Activated CD4-positive, alpha-beta T cell treated with anti-CD3 and anti-CD28 coated beads, Interleukin-2, amount 10 ng/mL, durations not matched to agents 24 days and 14 days (primary cell): ENCODE measurements at places on chromosomes 3 and 15. TPM values are rescaled to one million over a fixed set of nuclear protein-coding genes. Genes with fewer than 3 reads are reported as not detected.

Gene LRRC49
- not detected in 2 replicates for total RNA-seq

Gene PYGO1
- not detected in 2 replicates for total RNA-seq

Gene GOLGA8T
- total RNA-seq = not detected in 2 replicates

Gene NLGN1
- not detected in 2 replicates for total RNA-seq

Gene CPN2
- not detected in 2 replicates for total RNA-seq

Gene LYZL4
- not detected in 2 replicates for total RNA-seq

Gene CEMIP
- total RNA-seq = not detected in 2 replicates

GRCh38 chr3:67416703-67417102 is 237.7 kb downstream of the SUCLG2 start:
- no peak overlapping the region for H3K4me3 ChIP-seq
- DNase-seq = no peak

DNA sequence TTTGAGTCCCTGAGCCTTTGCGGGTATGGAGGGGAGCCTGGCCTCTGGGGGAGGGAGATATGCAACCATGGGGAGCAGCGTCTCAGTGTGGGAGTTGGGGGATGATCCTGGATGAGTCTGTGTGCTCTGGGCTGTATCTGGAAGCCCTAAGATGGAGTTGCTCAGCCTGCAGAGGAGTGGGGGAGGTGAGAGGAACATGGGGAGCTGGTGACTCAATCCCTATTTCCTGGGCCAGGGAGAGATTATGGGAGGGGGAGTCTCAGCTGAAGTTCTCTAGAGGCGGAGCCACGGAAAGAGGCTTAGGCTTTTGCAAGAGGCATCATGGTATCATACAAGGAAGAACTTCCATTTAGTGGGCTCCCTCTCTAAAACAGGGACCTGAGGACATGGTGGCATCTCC is 59.5 kb upstream of the TMEM115 start:
- no peaks in the 10 kb centered on the region for H3K36me3 ChIP-seq
- H3K27ac ChIP-seq = no peak overlapping the region
- no peak for DNase-seq
- no peak overlapping the region for H3K4me3 ChIP-seq
- H3K4me1 ChIP-seq = peaks cover 3% of the 10 kb centered on the region

DNA sequence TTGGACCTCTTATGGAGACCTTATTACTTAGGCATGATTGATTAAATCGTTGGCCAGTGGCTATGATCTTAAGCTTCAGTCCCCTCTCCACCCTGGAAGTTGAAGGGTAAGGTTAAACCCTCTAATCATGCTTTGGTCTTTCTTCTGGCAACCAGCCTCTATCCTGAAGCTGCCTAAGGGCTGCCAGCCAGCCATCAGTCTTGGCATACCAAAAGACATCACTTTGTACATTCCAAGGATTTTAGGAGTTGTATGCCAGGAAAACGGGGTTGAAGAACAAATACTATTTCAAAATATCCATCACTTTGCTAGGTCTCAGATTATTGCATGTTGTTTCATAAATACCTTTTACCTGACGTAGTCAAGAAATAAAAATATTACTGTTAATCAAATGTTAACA is 28.9 kb downstream of the UBE2E2 start:
- no peaks in the 10 kb centered on the region for H3K36me3 ChIP-seq
- H3K4me1 ChIP-seq = peaks cover 2% of the 10 kb centered on the region
- H3K27me3 ChIP-seq = no peaks in the 10 kb centered on the region
- DNase-seq = no peak
- H3K27ac ChIP-seq = no peak overlapping the region
- H3K4me3 ChIP-seq = no peak overlapping the region

DNA sequence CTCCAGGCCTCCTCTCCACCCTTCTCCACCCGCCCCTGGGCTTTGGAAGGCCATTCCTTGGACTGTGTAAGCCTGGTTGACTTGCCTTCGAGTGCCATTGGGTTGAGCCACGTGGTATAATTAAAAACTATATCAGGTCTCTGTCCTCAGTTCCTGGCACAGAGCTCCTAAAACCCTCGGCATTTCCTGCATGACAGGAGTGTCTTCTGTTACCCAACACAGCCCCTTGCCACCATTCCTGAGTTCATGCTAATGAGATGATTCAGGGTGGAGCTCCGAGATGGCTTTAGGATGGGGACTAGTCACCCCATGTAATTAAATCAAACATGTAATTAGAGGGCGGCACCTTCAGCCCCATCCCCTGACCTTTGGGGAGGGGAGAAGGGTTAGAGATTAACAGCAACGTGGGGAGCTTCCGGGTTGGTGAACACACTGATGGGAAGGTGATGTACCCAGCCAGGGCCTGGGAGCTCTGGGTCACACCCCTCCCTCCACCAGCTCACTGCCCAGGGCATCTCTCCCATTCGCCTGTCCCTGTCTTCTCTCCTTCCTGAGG is 256.4 kb downstream of the FAM43A start:
- no peak for DNase-seq
- H3K27me3 ChIP-seq = no peaks in the 10 kb centered on the region
- H3K4me3 ChIP-seq = no peak overlapping the region
- no peaks in the 10 kb centered on the region for H3K4me1 ChIP-seq

DNA sequence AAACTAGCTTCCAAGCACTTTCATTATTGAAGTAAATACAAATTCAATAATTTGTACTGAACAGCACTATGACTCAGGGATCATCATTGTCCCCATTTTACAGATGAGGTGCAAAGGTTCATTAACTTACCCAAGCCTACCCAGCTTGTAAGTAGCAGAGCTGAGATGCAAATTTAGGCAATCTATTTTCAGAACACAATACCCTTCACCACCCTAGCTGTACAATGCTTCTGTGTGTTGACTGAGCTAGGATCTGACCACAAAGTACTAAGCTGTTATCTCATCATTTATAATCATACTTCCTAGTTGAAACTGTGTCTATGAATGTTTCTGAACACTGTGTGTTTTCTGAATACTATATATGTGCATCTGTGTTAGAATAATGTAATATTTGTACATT is 3.2 kb upstream of the ILDR1 start:
- no peak overlapping the region for H3K4me3 ChIP-seq
- DNase-seq = peak; percentile 46
- H3K36me3 ChIP-seq = no peaks in the 10 kb centered on the region
- H3K4me1 ChIP-seq = peaks cover 14% of the 10 kb centered on the region
- H3K27ac ChIP-seq = no peak overlapping the region

- no peak overlapping the region for H3K27ac ChIP-seq
- peaks cover 6% of the 10 kb centered on the region for H3K27me3 ChIP-seq
- no peak overlapping the region for H3K4me3 ChIP-seq
- no peaks in the 10 kb centered on the region for H3K4me1 ChIP-seq
Measured at GRCh38 chr3:192685801-192686200, 41.5 kb downstream of the FGF12 start.

DNA sequence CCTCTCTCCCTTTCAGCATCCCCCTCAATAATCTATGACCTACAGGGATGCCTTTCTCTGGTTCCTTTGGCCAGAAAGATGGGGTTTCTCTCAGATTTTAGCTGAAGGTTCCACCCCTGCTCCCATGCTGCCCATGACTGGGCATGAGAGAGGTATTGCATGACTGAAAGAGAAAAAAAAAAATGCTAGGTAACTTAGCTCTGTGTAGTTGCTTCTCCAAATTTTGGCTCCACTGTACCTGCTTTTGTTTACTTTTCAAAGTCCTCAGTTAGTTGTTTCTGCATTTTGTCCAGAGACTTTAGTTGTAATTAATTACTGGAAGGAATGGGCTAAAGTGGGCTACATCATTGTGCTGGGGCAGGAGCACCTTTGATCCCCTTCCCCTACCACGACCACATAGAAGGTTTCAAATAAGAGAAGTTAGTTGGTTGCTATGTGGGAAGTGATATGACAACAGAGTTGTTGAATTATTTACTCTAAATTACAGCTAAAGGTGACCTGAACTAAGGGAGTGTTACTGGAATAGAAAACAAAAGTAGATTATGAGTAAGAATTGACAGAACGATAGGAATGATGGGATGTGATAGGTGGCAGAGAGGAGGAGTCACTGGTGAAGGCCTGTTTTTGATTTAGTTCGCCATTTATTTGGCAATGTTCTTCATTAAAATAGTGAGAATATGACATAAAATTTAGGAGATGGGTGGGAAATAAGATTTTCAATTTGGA is 605.4 kb upstream of the NR2F2 start:
- peaks cover 4% of the 10 kb centered on the region for H3K27me3 ChIP-seq
- no peaks in the 10 kb centered on the region for H3K4me1 ChIP-seq
- no peak overlapping the region for H3K27ac ChIP-seq
- no peak overlapping the region for H3K4me3 ChIP-seq
- no peak for DNase-seq

DNA sequence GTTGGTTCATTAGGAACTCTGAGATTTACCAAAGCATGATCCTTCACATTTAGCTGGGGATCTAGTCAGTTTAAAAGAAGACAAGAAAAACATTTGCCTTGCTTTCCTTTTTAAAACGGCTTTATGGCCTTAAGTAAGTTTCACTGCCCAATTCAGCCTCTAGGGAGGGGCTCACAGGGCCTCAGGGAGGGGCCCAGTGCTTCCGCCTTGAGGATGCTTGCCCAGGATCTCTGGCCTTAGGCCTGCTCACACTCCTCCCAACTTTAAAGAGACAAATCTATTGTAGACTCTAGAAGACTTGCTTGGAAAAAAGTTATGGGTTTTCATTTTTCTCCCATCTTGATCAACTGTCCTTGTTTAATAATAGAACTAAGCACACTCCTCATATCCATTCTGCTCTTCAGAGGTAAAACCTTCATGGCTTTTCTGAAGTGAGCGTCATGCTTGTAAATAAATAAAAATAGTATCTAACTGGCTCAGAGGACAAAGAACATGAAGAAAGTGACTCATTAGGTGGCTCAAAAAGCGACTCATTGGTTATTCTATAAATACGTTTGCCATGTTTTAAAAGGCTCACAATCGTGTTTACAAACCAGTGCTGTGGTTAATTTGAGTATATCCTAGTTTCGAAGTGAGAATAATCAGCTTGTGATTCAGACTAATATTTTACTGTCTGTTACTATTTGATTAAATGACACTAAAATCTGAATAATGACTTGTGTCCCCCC is 13.7 kb downstream of the PDHB start:
- H3K27ac ChIP-seq = peak overlapping the region; percentile 11
- no peak overlapping the region for H3K4me3 ChIP-seq
- peaks cover 32% of the 10 kb centered on the region for H3K36me3 ChIP-seq
- no peaks in the 10 kb centered on the region for H3K27me3 ChIP-seq
- peaks cover 3% of the 10 kb centered on the region for H3K4me1 ChIP-seq
- DNase-seq = no peak

- H3K27ac ChIP-seq = no peak overlapping the region
- H3K36me3 ChIP-seq = no peaks in the 10 kb centered on the region
- peaks cover 14% of the 10 kb centered on the region for H3K4me1 ChIP-seq
- H3K4me3 ChIP-seq = no peak overlapping the region
- no peak for DNase-seq
Measured at GRCh38 chr3:71528816-71529215, 54.7 kb downstream of the FOXP1 start.

DNA sequence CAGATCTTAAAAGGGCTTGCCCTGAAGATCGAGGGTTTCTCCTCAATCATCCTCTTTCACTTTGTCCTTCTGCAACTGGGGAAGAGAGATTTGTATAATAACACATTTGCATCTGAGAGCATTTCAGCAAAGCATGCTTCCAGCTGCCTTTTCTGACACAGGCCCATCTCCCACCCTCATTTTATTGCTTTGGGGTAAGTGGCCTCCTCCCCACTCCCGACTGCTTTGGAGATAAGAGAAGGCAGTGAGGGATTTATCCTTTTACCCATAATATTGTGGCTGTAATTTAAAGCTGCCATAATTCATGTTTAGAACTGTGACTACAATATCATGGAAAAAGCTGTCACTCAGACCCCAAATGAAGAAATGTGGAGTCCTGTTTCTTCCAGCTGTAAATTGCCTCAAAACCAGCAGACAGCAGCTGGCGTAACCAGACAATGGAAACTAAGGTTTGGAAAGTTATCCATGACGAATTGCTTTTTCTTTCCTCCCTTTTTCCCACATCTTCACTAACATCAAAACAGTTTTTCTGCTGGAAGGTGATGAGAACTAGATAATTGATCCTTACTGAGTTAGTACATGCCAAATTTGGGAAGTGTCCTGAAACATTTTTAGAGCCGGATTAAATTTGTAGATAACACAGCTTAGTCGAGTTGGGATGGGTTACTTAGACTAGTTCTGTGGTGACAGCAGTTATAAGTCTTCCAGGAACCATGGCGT is 104.2 kb upstream of the PFN2 start:
- H3K36me3 ChIP-seq = no peaks in the 10 kb centered on the region
- no peak for DNase-seq
- H3K4me3 ChIP-seq = no peak overlapping the region

GRCh38 chr3:36548712-36549111 is 168.4 kb downstream of the STAC start:
- no peaks in the 10 kb centered on the region for H3K36me3 ChIP-seq
- no peak for DNase-seq
- H3K4me3 ChIP-seq = no peak overlapping the region
- H3K27ac ChIP-seq = no peak overlapping the region
- no peaks in the 10 kb centered on the region for H3K27me3 ChIP-seq

DNA sequence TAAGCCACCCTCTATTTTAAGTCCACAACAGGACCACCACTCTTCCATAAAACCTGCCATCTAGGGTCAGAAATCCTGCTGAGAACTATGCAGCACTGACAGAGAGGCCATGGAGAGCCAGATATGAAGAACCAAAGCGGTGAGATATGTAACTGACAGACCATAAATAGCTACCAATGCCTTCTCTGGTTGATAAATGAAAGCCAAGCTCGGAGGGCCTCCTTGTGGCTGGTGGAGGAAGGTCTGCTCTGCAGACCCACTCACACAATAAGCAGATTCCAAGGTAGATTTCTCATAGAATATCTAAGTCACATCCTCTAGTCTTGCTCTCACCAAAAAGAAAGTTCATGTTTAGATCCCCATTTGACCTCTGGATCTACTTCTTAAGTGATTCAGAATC is 38.9 kb downstream of the RYK start:
- peaks cover 5% of the 10 kb centered on the region for H3K36me3 ChIP-seq
- peak; percentile 63 for DNase-seq
- H3K27ac ChIP-seq = no peak overlapping the region

DNA sequence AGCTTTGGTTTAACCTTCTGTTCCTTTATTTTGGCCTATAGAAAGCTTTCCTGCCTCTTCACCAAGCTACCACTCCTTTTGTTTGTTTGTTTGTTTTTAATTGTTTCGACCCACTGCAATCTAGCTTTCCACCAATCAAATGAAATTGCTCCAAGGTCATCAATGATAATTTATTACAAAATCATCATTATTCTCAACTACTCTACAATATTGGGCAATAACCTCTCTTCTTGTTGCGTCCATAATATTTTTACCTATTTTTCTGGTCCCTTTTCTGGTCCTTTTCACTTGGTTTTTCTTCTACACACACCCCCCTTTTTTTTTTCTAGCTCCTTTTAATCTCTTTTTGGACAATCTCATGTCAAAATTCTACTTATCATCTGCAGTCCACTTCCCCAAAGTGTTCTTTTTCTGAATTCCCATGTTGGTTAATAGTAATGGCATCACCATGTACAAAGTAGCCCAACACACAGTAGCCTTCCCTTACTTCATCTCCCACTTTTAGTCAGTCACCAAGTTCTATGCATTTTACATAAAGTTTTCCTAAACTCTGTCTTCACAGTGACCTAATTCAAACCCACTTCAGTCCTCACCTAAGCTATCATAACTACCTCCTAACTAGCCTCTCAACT is 11.0 kb upstream of the ANKRD28 start:
- no peaks in the 10 kb centered on the region for H3K27me3 ChIP-seq
- no peak overlapping the region for H3K4me3 ChIP-seq
- DNase-seq = no peak
- peaks cover 17% of the 10 kb centered on the region for H3K36me3 ChIP-seq
- H3K27ac ChIP-seq = no peak overlapping the region

GRCh38 chr3:144879701-144880100 is 908.1 kb downstream of the DIPK2A start:
- no peaks in the 10 kb centered on the region for H3K27me3 ChIP-seq
- H3K27ac ChIP-seq = no peak overlapping the region
- H3K4me1 ChIP-seq = no peaks in the 10 kb centered on the region
- no peak for DNase-seq
- no peaks in the 10 kb centered on the region for H3K36me3 ChIP-seq
